ENCODE measurements at places on chromosomes 7 and 10. TPM values are rescaled to one million over a fixed set of nuclear protein-coding genes. Genes with fewer than 3 reads are reported as not detected.

SPDYE2B gene
- total RNA-seq, result not detected

DNA sequence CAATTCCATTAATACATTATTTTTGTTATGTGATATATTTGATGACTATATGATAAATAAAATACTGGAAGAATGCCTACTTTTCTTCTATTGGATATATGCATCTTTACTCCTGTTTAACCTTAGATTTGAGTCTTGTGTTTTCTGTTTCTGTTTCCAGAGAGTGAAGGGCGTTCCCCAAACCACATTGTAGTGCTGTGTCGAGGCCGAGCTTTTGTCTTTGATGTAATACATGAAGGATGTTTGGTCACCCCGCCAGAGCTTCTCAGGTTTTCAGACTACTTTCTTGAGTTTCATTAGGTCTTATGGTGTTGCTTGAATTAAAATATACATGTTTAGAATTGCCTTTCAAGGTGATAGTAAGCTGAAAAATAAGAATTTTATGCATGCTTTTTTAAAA, 23.8 kb downstream of the CROT start:
- no peak for DNase-seq

DNA sequence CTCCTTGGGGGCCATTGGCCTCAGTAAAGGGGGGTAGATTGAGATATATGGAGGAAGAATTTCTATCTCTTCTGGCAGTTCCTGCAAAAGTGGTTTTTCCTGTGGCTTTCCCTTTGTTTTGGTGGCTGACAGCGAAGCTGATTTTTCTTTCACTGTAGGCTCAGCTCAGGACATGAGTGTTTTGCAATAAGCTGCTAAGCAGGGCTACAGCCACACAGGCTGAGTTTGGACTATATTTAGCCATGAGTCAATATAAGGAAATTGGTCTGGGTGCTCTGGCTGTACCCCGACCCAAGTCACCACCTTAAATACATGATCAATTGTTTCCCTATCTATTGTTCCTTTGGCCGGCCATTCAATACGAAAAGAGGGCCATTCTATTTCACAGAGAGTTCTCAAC, 212.7 kb upstream of the KCND2 start:
- no peak for DNase-seq

DNA sequence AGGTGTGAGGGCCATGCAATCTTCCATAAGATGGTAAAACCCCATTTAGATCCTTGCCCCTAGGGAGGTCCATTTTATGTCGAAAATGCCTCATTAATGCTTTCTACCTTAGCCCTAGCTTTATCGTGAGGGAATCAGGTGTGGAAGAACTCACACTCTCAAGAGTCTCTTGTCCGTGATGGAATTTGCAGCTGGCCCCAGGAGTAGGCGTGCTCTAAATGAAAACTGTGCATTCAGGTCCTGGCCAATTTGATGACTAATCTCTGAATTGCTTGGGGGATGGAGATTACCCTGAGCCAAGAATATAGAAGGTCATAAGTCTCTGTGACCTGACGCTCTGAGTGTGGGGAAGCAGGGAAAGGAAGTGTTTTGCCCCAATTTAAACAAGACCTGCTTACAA, 6.6 kb downstream of the C10orf90 start:
- DNase-seq, result no peak
